T follicular helper cell (primary cell): ENCODE measurements at places on chromosomes 3 and 15.

GRCh38 chr3:185308126-185308754 lies 54.4 kb upstream of the EHHADH start:
- peak; percentile 18 for DNase-seq

GRCh38 chr15:41128174-41128902 lies 12.3 kb upstream of the INO80 start:
- DNase-seq, result no peak

GRCh38 chr3:132038198-132038825 lies 3.5 kb upstream of the CPNE4 start:
- no peak for DNase-seq

DNA sequence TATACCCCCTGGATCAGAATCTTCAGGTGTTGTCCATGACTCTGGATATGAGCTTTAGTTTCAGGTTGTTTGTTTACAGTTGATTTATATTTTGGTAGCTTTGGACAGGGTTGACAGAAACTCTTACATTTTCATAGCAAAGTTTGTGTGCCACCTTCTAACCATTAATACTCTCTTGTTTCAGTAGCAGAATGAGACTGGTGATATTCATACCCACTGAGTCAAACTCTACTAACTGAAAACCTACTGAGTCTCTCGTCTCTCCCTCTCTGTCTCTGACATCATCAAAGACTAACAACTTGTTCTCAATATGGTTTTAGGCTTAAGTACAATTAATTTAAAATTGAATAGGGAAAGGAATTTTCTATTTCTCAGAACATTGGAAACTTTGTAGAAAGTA lies 282.3 kb downstream of the CNTN6 start:
- no peak for DNase-seq

- DNase-seq, result no peak
Observed at GRCh38 chr3:177186306-177186705, 11.0 kb downstream of the TBL1XR1 start.

GRCh38 chr15:55250392-55250791 lies 39.2 kb downstream of the RAB27A start:
- no peak for DNase-seq

DNA sequence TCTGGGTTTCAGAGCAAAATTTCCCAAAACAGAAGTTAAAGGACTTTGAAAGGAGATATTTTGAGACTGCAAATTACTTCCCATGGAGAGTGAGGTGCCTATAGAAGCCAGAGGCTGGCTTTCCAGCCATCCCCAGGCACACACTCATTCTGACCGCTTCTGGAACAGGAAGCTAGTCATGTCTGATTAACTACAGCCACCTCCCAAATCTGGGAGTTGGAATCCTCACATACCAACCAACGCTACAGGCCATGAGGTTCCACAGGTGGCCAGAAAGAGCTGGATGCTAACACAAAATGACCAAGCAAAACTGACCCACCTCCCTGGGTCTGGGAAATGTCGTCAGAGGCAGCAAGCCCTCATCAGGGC lies 87.2 kb downstream of the SNRK start:
- DNase-seq, result no peak

- DNase-seq, result no peak
Observed at GRCh38 chr15:67175643-67176071, 78.8 kb downstream of the AAGAB start.

GRCh38 chr3:72044231-72044855 lies 259.4 kb upstream of the PROK2 start:
- DNase-seq, result no peak

DNA sequence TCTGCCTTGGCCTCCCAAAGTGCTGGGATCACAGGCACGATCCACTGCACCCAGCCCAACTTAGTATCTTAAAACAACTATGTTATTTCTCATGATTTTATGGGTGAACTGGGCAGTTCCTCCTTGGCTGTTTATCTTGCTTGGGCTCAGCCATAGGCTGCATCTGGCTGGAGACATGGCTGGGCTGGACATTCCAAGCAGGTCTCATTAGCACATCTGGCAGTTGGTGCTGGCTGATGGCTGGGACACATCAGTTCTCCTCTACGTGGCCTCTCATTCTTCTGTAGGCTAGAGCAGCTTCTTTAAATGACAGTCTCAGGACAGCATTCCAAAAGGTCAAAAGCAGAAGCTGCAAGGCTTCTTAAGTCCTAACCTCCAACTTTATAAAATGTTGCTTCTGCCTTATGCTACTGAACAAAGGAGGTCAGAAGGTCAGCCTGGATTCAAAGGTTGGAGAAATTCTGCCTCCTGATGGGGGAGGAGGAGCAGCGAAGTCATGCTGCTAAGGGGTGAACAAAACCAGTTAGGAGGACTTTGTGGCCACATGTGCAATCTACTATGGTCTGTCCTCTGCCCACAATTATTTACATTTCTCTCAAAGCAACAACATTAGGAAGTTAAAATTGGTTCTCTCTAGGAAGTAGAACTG lies 144.0 kb downstream of the AQP9 start:
- DNase-seq, result no peak

DNA sequence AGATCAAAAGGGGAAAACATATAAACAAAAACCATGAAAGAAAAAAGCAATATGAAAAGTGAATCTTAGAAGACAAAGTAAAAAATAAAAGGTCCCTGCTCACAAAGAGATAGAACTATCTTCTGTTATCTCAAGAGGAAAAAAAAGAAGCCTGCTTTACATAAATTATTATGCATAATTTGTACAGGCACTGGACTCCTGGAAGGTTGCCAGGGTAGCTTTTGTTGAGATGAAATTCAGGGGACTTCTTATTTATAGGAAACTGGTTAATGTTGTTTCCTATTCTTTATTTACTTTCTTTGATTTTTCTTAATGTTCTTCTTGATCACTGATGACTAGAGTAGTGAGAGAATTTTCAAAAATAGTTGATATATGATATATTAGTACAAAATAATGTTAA lies 66.9 kb downstream of the PPM1L start:
- no peak for DNase-seq

DNA sequence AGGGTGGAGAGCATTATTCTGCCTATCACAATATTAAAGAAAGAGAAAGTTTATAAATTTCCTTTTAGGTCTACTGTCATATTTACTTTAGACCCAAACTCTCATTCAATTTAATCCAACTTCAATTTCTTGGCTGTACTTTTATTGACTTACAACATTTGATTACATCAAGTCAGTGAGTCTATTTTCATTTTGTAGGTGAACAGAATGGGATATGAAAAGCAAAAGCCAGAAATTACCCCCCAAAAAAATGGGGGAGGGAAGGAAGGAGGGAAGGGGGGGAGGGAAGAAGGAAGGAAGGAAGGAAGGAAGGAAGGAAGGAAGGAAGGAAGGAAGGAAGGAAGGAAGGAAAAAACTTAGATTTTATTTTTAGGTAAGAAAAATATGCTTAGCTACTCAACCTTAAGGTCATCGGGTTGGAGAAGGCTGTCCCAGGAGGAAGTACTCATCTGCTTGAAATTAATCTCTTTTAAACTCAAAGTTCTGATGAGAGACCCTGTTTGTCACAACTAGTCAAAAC lies 320.1 kb upstream of the ATP11B start:
- DNase-seq, result no peak

GRCh38 chr3:19757773-19758172 lies 176.2 kb downstream of the EFHB start:
- no peak for DNase-seq

DNA sequence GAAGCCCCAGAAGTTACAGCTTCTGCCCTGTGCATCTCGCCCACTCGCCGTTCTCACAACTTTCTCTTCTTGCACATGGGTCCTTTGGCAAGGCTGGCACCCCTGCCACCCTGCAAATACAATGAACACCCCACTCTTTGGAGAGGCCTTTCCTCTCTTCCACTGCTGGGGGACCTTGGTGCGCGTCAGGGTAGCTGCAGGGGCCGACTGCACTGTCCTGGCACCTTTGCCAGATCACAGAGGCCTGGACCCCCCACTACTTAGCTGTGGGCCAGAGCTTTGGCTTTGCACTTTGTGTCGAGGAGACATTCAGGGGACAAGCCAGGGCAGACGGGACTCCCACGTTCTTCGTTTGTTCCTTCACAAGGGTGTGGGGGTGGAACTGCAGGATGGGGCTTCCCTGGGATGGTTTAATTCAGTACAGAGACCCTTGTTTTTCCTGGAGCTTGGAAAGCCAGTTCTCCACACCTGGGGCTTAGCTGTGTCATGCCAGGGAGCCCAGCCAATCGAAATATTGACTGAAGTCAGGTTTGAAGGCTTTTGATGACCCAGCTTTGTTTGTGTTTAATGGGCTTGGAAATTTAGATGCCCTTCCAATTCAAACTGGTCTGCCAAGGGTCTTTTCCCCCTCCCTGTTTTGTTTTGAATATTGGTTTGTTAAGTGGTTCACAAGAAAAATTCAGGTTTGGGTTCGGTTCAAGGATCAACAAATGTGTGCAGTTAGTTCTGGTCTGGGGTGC lies 256.1 kb upstream of the TLE3 start:
- DNase-seq, result no peak

- no peak for DNase-seq
Observed at GRCh38 chr15:91268510-91268909, 168.5 kb downstream of the SV2B start.

GRCh38 chr3:125695688-125696087 lies 100.4 kb upstream of the OSBPL11 start:
- no peak for DNase-seq

- DNase-seq, result no peak
Observed at GRCh38 chr3:194312186-194312742, 38.9 kb downstream of the CPN2 start.

- no peak for DNase-seq
Observed at GRCh38 chr3:195597229-195597628, 13.5 kb upstream of the APOD start.

DNA sequence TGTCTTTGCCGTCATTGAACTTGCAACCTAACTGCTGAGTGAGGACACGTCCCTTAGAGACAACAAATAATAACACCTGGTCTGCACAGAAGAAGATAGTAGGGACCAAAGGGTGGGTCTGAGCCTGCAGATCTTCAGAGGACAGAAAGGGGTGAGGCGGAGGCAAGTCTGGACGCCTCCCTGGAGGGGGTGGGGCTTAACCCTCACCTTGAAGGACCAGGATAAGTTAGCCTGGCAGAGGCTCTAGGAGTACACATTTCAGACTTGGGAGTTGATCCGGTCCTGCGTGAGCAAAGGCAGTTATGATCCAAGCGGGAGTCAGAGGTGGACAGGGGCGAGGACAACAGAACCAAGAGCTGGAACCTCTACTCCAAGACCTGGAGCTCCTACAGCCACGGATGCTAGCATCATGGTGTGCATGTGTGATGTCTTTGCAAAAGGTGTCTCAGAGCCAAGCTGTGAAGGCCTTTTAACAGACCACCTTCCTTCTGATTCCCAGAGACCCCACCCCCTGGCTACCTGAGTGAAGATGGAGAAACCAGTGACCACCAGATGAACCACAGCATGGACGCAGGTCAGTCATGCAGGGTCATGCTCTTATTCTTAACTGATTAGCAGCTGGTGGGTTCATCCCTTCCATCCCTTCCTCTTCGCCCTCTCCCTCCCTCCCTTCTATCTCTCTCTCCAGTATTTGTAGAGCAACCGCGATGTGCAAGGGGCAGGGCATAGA lies 88.0 kb downstream of the AAGAB start:
- DNase-seq, result no peak

GRCh38 chr3:60095516-60095915 lies 1045.7 kb upstream of the CFAP20DC start:
- DNase-seq, result no peak
